ENCODE measurements at places on chromosomes 4 and X.

DNA sequence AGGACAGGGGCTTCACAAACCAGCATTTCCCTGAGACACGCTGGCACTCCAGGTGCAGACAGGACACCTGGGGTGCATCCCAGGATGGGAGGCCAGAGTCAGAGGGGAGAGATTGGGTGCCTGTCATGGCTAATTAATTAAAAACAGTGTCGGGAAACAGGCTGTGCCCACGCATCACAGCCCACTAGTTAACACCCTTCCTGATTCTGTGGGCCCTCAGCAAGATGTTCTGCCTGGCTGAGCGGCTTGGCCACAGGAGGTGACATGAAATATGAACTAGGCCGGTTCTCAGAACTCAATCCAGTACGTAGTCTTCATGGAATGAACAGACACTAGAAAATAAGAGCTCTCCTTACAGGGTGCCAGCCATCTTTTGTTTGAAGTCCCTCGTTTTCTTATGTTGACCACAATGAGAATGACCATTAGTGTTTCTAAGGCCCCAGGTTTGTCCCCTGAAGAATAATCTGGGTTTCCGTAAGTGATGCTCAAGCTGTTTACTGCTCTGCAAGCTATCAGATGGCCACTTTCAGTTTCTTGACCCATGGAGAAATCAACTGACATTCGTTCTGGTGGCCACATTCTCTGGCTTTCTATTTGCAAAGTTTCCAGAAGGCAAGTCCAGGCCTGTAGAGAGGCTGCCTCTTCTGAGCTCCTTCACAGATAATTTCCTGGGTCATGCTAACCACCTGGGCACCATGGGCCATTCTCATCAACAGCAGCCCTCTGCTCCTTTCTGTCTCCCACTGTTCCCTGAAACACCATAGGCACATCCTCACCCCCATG is 72.3 kb downstream of the SLC34A2 start:
- no peak for DNase-seq

DNA sequence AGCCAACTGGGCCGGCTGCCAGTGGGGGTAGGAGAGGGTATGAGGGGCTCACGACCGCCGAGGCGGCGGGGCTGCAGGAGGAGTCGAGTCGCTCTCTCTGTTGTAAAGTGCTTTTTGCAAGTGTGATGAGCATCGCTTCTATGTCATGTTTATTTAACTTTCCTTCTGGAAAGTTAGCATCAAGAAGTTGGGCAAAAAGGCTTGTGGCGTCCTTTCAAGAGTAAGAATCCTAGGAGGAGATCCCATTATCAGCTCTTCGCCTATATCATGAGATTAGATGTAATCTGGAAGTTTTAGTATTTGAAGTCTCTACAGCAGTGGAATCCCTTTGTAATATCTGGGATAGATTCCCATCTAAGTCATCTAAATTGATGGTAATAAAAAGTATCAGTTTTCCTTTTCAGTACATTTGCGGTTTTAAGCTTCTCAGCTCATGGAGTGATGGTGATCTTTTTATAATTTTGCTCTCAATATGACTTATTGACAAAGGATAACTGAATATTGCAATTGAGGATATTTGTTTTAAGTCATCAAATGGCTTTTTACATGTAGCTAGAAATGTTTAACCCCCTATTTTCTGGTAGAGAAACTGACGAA is 1.7 kb downstream of the GALNT7 start:
- no peak for DNase-seq

- no peak for DNase-seq
Measured at GRCh38 chr4:107956011-107956410, 24.7 kb downstream of the CYP2U1 start.

GRCh38 chr4:87270144-87270543 is 49.7 kb upstream of the KLHL8 start:
- no peak for DNase-seq

GRCh38 chrX:40117715-40118285 is 20.0 kb upstream of the BCOR start:
- no peak for DNase-seq

- no peak for DNase-seq
Measured at GRCh38 chr4:142535009-142535408, 311.1 kb downstream of the INPP4B start.

- DNase-seq: no peak
Measured at GRCh38 chr4:168781926-168782325, 228.1 kb downstream of the CBR4 start.

DNA sequence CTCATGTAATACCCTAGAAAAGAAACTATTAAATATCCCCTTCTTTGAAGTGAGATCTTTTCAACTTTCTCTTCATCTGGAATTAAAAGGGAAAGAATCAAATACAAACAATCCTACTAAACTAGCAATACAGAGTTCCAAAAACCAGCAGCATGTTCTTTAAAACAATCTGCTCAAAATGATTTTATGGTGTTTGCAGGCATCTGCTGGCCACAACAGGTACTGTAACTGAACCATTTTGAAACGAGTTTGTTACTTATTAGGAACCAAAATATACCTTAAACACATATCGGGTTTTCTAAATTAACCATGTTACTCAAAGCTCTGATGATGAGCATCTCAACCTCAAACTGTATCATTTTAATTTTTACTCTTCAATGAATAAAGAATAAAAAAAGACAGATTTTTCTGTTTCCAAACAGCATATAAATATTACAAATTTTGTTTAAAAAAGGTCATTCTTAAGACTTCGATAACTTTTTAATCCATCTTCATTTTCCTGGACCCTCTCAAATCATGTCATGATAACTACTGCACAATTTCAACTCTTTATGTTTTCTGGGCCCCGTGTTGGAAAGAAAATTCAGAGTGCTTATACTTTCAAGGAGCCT is 56.5 kb downstream of the ARAP2 start:
- no peak for DNase-seq

DNA sequence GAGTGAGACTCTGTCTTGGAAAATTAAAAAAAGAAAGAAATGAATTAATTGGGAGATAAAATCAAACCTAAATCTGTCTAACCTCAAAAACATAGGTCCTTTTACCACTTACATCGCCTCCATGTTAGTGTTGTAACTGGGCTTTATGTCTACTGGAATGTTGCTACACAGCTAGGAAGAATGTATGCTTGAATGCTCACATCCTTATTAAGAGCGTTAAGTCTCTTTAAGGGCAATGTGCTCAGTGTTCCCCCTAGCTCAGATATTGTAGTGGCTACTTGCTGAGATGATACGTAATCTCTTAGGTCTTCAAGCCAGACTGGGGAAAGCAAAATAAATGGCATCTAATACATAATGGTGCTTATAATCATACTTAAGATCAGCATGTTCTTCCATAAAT is 1072.8 kb downstream of the PDHA2 start:
- DNase-seq: no peak

- no peak for DNase-seq
Measured at GRCh38 chr4:121227341-121227792, 63.2 kb upstream of the TNIP3 start.

- DNase-seq: no peak
Measured at GRCh38 chr4:6420036-6420435, 52.4 kb downstream of the PPP2R2C start.

GRCh38 chrX:6574762-6575161 is 39.8 kb upstream of the VCX3A start:
- no peak for DNase-seq

DNA sequence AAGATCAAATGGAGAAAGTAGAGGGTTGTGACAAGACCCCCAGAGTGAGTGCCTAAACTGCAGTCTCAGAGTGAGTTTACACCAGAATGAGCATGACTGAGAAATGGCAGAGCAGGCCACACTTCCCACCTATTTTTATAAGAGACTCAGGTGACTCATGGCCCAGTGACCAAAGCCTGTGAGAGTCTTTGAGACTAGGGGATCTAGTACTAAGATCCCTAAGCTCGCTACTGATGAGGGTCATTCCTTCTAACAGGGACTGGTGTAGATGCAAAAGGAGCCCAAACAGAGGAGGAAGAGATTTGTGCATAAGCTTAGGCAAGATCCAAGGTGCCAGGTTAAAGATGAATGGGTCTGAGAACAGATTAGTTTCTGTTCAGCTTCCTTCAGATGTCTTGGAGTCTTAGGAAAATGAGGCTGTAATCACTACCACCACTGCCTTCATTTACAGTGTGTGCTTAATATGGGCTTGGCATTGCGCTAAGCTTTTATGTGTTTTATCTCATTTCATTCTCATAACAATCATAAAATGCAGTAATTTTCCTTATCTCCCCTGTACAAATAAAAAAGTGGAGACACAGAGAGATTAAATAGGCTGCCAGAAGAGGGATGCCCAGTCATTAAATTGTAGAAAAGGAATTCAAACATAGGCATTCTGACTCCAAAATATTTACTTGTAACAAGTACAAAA is 62.8 kb downstream of the RWDD4 start:
- no peak for DNase-seq

GRCh38 chrX:153516073-153516472 is 1.4 kb upstream of the ATP2B3 start:
- no peak for DNase-seq

GRCh38 chr4:7938266-7938608 is 1.4 kb downstream of the AFAP1 start:
- no peak for DNase-seq

DNA sequence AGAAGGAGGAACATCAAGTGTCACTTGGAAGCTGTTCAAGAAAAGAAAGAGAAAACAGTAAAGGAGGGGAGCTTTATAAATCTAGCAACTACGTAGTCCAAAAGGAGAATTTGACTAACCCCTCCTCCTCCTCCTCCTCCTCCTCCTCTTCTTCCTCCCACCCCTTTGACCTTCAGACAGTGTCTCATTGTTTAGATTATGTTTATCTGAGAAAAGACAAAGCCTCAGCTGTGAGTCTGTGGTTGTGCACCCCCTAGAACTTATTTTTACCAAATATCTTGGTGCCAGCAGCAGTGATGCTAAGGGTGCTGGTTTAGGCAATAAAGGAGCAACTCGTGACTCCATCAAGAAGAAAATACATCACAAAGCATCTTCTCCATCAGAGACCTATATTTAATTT is 68.9 kb upstream of the BMP2K start:
- DNase-seq: no peak

DNA sequence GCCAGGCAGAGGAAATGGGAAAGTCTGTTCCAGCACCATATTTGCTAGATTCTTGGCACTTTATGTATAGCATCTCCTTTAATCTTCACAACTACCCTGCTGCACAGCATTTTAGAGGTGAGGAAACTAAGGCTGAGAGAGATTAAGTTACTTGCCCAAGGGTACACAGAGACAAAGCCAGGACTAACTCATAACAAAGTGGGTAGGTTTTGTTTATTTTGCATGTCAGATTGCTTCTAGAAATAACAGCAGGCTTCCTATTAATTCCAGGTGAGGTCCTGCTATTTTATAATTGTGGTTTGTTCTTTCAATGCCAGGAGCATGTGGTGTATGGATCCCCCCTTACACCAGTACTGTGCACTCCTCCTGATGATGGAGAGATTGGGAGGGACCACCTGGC is 15.0 kb downstream of the TCEANC start:
- no peak for DNase-seq

GRCh38 chrX:15298201-15298600 is 17.2 kb downstream of the ASB11 start:
- no peak for DNase-seq

DNA sequence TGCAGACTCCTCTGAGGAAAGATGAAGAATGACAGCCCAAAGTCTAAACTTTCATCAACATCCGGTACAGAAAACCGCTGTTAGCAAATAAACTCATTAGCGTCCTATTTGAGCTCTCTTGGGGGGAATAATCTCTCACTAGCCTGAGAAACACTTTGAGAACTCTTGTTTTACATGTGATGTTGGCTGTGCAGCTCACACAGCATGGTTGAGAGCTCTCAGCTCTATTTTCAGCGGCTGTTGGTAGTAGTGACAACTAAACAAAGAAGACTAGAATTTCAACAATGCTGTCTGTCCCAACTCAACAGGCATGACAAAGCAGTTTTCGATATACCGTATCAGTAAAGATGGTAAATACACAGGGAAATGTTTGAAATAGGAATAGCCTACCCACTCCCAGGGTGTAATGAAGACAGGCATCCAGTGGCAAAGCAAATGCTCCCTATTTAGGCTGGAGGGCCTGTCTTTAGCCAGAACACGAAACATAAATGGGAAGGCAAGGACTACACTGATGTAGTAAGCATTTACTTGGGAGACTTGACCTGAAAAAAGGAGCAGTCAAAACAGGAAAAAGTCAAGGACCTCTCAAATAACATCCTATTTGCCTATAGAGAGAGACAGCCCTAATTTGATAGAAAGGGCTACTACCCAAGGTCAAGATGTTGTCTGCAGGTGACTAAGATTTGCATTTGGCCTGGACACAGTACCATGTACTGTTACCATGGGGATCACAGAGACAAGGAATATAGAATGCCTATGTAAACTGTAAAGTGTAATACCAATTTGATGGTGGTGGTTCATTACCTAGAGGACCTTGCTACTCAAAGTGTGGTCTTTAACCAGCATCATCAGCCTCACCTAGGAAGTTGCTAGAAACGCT is 60.4 kb downstream of the PPEF2 start:
- no peak for DNase-seq

DNA sequence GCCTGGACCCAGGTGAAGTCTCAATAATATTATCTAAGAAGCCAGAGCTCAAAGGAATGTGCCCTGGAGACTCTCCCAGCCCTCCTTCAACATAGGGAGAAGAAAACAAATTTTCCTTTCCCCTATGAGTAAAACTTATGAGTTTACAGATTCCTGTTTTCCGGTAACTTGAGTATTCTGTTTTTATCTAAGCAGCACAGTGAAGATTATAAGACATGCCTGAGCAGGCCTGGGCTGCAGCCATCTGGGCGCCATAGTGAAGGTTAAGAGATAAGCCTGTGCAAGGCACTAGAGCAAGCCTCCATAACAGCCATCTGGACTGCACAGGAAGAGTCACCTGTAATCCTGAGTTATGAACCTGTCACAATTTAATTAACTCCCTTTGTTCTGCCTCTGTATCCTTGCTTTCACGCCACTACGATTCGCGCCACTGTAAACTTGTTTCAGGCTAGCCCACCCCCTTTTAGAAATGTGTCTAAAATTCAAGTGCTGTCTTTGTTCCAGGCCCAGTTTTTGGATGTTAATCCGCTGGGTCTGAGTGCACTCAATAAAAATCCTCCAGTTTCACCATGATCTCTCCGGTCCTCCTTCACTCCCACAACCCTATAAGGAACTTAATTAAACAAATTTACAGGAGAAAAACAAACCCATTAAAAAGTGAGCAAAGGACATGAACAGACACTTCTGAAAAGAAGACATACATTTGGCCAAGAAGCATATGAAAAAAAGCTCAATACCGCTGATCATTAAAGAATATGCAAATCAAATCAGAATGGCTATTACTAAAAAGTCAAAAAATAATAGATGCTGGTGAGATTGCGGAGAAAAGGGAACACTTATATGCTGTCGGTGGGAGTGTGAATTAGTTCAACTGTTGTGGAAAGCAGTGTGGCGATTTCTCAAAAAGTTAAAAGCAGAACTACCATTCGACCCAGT is 189.5 kb downstream of the APBB2 start:
- DNase-seq: no peak

All from esophagus squamous epithelium (tissue), 5 donors.